ENCODE measurements at places on chromosomes 2 and 18.

- no peak for DNase-seq
These were observed 145.2 kb downstream of the DTNB start for GRCh38 chr2:25528173-25528572.

GRCh38 chr2:5696945-5697521 lies 4.8 kb downstream of the SOX11 start:
- DNase-seq, result no peak

GRCh38 chr2:9377461-9378097 lies 45.7 kb downstream of the ITGB1BP1 start:
- DNase-seq, result no peak

DNA sequence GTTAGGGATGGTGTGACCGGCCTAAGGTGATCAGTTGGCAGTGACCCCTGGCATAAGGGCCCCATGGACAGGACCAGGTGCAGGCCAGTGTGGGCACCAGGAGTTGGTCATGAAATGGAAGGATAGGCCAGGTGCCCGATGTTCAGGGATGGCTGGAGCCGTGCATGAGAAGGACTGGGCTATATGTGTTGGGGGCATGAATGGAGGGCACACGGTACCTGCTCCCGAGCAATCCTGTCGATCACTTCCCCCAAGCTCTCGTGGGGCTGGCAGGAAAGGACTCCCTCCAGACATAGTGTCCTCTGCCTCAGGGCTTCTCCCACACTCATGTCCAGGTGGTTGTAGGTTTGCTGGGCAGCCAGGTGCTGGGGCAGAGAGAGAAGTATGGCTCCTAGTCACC lies 7.6 kb downstream of the PRKAG3 start:
- DNase-seq, result no peak

- no peak for DNase-seq
These were observed 52.0 kb upstream of the FAM171B start for GRCh38 chr2:186641807-186642321.

All from T-helper 22 cell (primary cell).